ENCODE measurements at places on chromosomes 2 and 18.

- DNase-seq: no peak
Observed at GRCh38 chr2:184532551-184532950, 65.8 kb upstream of the ZNF804A start.

DNA sequence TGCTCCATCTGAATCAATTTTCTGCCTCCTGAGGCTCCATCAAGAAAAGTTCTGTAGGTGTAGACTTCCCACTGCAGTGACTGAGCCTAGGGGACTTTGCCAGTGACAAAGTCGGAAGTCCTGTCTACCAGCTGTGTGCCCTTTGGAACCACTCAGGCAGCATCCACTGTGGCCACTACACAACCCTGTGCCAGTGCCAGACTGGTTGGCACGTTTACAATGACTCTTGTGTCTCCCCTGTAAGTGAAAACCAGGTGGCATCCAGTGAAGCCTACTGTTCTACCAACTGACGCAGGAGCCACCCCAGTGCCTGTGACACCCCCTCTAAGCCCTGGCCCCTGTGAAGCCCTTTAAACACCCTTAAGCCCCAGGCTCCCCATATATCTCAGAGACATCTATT, 132.1 kb upstream of the SERPINE2 start:
- DNase-seq: no peak

GRCh38 chr2:50069454-50069853, 915.1 kb upstream of the FSHR start:
- DNase-seq: no peak

DNA sequence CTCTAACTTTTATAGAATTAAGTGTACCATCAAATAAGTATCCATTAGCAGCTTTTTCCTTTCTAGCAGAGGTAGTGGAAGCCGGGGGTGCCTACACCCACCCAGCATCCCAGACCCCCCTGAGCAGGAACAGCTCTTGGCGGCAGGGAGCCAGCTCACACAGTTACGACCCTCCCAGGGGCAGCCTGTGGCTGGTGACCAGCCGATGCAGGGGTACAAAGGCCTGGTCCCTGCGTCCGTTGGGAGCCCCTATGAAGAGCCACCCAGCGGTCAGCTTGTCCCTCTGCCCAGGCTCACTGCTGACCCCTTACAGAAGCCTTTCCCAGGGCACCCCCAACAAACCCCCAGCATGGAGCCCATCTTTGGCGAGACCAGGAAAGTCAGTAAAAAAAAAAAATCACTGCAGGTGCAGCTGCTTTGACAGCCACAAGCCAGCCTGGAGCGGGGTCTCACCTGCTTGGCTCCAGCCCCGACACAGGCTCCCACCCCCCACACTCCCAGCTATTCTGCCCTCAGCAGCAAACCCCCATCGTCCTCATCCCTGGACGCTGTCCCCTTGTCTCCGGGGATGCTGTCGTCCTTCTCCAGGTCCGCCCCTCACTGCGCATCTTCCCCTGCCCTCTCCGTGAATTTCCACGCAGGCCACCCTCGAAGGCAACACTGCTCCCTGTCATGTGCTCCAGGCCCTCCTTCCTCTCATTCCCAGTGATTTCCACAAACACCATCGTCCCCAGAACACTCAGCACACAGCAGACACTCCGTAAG, 43.1 kb downstream of the GPC1 start:
- DNase-seq: no peak

- no peak for DNase-seq
Observed at GRCh38 chr2:24258718-24259117, 83.9 kb downstream of the FAM228A start.

- peak; percentile 59 for DNase-seq
Observed at GRCh38 chr2:101152272-101153076, 1.3 kb upstream of the TBC1D8 start.

GRCh38 chr2:142598846-142599245, 278.6 kb upstream of the KYNU start:
- no peak for DNase-seq

- DNase-seq: peak; percentile 55
Observed at GRCh38 chr18:45370255-45371010, 244.8 kb upstream of the SLC14A2 start.

- no peak for DNase-seq
Observed at GRCh38 chr18:58962336-58962735, 97.7 kb downstream of the ZNF532 start.

GRCh38 chr2:119706221-119706620, 27.2 kb downstream of the TMEM177 start:
- no peak for DNase-seq

DNA sequence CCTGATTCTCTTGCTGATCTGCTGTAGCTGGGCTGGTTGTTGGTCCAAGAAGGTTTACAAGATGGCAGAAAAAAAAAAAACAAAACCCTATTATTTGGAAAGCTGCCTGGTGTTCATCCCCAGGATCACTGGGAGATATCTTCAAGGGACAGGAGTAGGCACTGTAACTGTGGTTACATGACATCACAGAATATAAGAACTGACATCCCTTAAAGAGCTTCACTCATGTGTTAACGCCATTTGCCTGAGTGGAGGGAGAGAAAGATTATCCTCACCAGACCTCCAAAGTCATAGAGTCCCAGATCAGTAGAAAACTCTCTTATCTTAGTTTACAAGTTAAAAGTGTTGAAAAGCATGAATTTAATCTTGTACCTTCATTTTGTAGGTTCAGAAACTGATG, 95.3 kb upstream of the BZW1 start:
- no peak for DNase-seq

GRCh38 chr2:3952866-3953516, 249.6 kb downstream of the DCDC2C start:
- DNase-seq: peak; percentile 40

DNA sequence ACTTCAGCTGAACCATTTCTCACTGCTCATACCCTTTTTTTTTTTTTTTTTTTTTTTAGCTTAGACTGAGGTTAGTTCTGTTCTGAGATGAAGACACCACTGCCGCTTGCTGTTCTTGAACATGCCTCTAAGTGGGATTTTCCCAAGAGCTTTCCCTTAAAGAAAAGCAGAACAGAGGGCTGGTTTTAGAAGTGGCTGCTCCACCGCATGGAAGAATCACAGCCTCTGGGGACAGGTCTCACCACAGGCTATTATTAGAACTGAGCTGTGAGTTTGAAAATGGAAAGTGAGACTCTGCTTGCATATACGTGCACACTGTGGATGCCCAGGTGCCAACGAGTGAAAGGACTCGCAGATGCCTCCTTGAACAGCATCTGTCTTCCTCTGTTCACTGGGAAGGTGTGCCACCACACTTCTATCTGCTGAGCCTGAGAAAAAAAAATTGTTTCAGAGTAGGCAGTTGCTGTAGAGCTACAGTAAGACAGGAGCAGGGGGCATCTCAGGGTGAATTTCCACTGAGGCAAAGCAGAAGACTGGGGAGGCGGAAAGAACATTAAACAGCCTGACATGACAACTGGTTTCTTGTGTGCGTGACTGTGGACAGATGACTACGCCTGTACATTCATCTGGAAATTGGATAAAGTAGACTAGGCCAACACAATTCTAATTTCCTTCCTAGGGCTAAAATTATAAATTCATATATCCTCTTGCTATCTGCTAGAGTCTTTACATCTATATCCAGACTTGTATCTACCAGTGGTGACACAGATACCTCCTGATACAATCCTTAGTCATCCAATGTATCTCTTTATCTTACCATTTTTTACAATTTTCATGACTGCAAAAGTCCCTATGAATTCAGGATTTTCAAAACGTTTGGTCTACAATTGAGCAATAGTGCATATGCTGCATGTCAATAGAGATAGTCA, 1045.7 kb upstream of the CELF4 start:
- DNase-seq: peak; percentile 21

DNA sequence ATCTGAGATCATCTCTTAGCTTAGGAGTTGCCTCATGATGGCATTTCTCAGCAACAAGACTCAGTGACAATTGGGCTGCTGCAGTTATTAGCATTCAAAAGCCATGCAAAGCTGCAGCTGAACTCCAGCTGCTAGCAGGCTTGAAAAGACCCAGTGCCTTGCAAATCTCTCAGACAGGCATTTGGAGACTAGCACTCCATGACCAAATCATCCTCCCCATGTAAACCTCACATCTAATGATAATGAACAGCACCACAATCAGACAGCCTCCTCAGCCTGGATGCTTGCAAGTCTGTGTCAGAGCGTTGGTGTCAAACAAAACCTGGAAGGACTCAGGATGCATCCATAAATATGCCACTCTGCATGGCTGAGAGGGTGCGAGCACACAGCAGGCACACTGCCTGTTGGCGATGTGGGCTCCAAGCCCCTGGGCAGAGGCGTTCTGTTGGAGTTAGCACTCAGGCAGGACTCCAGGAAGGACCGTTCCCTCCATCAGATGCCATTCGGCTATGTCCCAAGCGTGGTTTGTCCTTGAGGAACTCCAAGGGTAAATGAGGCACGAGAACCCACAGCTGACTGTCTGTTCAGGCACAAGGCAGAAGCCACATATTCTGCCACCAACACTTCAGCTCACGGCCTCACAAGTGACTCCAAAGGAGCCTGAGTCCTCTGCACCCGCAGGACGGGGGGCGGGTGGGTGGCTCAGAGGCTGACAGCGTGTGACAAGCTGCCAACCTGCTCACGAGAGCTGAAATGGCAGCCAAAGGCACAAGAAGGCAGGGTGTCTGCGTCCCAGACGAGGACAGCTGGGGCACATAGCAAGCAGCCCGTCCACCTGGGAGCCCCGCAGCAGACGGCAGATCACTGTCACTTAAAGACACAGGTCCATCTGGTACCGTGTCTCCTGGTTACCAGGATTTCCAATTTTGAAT, 183.8 kb downstream of the MYT1L start:
- DNase-seq: no peak

DNA sequence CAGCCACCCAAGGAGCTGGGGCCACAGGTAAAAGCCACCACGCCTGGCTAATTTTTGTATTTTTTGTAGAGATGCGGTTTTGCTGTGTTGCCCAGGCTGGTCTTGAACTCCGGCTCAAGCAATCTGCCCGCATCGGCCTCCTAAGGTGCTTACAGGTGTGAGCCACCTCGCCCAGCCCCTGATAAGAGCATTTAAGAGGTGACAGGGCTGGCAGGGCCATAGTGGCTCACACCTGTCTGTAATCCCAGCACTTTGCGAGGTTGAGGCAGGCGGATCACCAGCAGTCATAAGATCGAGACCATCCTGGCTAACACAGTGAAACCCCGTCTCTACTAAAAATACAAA, 9.0 kb upstream of the CNNM3 start:
- no peak for DNase-seq

DNA sequence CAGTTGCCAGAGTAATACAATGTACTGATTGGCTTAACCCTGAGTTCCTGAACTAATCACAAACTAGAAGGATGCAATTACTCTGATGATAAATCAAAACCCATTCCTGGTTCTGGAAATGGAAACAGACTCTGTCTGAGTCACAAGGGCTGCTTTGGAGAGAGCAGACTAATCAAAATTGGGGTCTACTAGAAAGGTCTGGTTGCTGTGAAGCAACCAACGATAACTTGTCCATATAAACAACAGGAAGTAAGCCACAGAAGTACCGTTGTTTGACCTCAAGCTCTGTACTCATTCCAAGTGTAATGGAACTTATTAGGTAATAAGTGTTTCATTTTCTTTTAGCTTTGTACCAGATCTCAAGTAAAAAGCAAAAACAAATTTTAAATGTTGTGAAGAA, 49.7 kb downstream of the RASGRP3 start:
- DNase-seq: no peak

DNA sequence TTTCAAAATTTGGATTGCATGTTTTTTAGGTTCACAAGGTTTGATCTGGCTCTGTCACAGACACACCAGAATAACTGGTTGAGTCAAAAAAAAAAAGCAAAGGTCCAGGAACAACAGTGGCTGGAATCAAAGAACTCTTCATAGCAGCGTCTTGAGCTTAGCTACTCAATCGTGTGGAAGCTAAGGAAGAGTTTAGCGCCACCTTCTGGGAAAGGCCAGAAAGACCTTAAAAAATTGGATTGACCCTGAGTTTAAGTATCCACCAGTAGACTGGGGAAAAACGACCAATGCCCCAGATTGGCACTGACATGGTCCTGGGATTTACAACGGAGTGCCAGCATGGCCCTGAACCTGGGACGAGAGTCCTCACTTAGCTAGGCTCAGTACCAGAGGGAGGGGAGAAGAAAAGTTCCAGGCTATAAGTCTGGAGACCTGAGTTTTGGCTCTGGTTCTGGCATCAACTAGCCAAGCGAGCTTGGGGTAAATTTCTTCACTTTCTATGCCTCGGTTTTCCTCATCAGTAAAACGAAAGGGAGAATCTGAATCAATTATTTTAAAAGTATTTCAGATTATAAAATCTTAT, 71.1 kb upstream of the TFCP2L1 start:
- peak; percentile 53 for DNase-seq

DNA sequence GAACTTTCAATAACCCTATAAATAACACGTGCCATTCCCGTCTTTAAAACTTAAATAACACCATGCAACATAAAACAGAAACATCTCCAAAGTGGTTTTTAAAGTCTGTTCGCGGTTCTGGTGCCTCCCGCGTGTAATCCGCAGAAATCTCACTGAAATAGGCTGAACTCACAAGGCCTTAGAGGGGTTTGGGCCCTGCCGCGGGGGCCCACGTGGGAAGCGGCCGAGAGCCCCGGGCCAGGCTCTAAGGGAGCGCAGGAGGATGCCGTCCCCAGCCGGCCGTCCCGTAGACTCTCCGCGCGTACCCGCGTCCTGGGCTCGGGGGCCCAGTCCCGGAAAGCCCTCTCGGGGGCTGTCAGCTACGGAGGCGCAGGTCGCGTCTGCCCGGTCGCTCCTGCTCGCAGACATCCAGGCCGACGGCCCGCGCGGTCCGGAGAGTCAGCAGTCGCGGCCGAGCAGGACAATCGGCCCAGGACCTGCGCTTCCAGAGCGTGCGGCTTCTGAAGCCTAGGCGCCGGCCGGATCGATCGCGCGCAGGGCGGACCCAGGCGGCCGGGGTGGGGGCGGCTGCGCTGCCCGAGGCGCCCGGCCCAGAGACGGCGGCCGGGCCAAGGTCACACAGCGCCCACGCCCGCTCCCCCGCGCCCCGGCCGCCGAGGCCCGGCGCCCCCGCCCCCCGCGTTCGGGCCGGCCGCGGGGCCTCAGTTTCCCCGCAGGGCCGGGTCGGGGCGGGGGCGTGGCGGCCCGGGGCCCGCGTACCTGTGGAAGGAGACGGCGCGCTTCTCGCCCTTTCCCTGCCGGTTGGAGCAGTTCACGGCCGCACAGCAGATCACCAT, 558 bp downstream of the THAP4 start:
- DNase-seq: peak; percentile 51

DNA sequence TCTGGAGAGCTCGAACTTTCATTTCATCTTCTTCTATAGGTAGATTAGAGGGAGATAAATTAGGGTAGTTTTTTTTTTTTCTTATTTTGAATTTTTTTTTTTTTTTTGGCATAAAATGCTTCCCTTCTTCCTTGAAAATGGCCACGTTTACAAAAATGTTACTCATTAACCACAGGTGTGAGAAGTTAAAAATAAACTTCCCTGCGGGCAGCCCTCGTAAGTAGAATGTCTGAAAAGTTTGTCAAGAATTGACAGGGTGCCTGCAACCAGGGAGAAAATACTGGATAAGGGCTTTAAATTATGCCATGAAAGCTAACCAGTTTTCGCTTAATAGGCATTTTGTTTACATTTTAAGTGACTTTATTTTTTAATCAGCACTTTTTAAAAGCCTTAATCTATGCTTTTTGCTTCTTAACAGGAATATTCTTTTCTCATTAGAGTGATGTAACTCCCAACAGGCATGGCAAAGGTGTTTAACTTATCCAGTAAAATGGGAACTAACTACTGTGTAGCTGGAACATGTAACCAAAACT, 4.2 kb upstream of the FN1 start:
- DNase-seq: no peak
